ENCODE measurements at places on chromosomes 5 and 9.

- no peak for DNase-seq
- H3K4me3 ChIP-seq, result no peak overlapping the region
- H3K36me3 ChIP-seq, result no peaks in the 10 kb centered on the region
- H3K27ac ChIP-seq, result no peak overlapping the region
- no peaks in the 10 kb centered on the region for H3K27me3 ChIP-seq
Observed at GRCh38 chr5:31096238-31096865, 97.1 kb upstream of the CDH6 start.

GRCh38 chr5:3604501-3604900 lies 8.9 kb downstream of the IRX1 start:
- H3K4me1 ChIP-seq, result no peaks in the 10 kb centered on the region
- no peak overlapping the region for H3K4me3 ChIP-seq
- DNase-seq, result no peak
- no peaks in the 10 kb centered on the region for H3K27me3 ChIP-seq
- no peak overlapping the region for H3K27ac ChIP-seq
- H3K36me3 ChIP-seq, result no peaks in the 10 kb centered on the region

GRCh38 chr9:10678790-10679189 lies 66.0 kb upstream of the PTPRD start:
- H3K27ac ChIP-seq, result no peak overlapping the region
- H3K27me3 ChIP-seq, result no peaks in the 10 kb centered on the region
- no peaks in the 10 kb centered on the region for H3K36me3 ChIP-seq
- DNase-seq, result no peak

DNA sequence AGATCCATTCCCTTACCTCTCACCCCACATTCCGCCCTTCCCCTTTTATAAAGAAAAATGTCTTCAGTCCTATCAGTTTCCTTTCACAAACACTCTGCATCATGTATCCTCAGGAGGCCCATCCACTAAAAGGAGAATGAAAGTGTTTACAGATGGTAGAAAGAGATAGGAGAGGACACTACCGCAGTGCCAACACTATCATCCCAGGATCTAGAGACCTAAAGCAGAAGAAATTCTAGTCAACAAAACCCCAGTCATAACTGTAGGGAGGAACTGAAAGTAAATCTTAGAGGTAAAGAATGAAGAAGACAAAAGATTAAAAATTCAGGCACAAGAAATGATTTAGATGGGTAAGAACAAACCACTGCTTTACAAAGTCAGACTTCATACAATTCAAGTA lies 114.1 kb downstream of the MLLT3 start:
- H3K4me3 ChIP-seq, result no peak overlapping the region
- DNase-seq, result no peak
- no peak overlapping the region for H3K27ac ChIP-seq
- no peaks in the 10 kb centered on the region for H3K27me3 ChIP-seq
- H3K36me3 ChIP-seq, result no peaks in the 10 kb centered on the region

DNA sequence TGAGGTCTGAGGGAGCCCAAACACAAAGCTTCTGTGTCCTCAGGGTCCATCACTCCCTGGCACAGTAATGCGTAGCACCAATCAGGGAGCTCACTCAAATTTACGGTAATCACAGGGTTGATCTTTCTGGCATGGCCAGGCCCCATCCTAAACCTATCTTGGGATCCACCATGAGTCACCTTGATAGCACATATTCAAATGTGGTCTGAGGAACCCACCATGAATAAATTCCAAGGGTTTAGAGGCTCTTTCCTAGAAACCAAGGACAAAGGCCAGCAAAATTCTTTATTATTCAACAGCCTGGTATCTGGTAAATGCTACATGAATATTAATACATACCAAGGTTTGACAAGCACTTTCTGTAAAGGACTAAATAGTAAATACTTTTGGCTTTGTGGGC lies 254.5 kb downstream of the TLR4 start:
- H3K27me3 ChIP-seq, result no peaks in the 10 kb centered on the region
- H3K27ac ChIP-seq, result no peak overlapping the region
- DNase-seq, result no peak
- H3K36me3 ChIP-seq, result no peaks in the 10 kb centered on the region
- no peaks in the 10 kb centered on the region for H3K4me1 ChIP-seq

- DNase-seq, result no peak
- H3K4me3 ChIP-seq, result no peak overlapping the region
- H3K4me1 ChIP-seq, result no peaks in the 10 kb centered on the region
- no peaks in the 10 kb centered on the region for H3K36me3 ChIP-seq
- no peaks in the 10 kb centered on the region for H3K27me3 ChIP-seq
Observed at GRCh38 chr5:11922394-11922793, 18.1 kb upstream of the CTNND2 start.

DNA sequence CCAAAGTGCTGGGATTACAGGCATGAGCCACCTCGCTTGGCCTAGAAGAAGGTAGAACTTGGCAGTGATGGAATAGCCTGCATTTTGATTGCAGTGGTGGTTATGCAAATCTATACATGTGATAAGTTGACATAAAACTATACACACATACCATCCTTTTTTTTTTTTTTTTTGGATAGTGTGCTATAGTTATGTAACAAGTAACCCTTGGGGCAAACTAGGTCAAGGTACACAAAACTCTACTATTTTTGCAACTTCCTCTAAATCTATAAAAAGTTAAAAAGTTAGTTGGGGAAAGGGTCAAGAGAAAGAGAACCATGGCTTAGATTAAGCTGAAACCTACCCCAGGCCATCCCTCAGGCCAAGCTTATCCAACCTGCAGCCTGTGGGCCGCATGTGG lies 11.1 kb downstream of the TRIM14 start:
- H3K36me3 ChIP-seq, result no peaks in the 10 kb centered on the region
- no peaks in the 10 kb centered on the region for H3K27me3 ChIP-seq
- H3K4me1 ChIP-seq, result no peaks in the 10 kb centered on the region

- H3K27ac ChIP-seq, result no peak overlapping the region
- H3K4me1 ChIP-seq, result no peaks in the 10 kb centered on the region
- H3K27me3 ChIP-seq, result no peaks in the 10 kb centered on the region
- DNase-seq, result no peak
- H3K36me3 ChIP-seq, result no peaks in the 10 kb centered on the region
- no peak overlapping the region for H3K4me3 ChIP-seq
Observed at GRCh38 chr5:34740389-34740806, 84.3 kb downstream of the RAI14 start.

DNA sequence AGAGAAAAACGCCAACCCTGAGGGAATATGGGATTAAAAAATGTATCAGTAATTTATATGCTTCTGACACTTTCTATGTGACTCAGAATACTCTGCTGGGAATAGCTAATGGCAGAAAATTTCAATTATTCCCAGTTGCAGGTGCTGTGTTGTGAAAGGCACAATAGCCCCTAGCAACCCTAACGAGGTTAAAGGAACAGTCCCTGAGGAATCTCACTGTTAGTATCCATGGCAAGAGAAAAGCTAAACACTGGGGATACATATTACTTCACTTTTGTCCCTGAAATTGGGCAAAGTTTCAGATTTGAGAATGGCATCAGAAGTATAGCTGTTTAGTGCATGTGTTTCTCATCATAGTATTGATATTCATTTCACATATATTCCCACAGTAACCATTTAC lies 555.0 kb downstream of the RAB3C start:
- no peak for DNase-seq
- H3K27ac ChIP-seq, result no peak overlapping the region
- H3K4me3 ChIP-seq, result no peak overlapping the region
- no peaks in the 10 kb centered on the region for H3K27me3 ChIP-seq

DNA sequence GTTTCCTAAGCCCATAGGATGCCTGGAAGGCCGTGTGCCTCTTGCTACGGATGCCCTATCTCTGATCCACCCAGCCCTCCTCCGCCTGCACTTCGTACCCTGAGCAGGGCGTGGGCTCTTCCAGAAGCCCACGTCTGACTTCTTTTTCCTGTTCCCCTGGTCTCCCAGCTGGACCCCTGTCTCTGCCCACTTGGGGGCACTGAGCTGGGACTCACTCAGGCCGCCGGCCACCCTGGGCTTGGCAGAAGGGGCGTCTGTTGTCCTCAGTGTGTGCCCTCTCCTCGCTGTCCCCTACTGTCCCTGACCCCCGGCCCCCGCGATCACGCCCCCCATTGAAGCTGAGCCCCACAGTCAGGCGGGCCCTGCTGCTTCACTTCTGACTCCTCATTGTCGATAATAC lies 22.0 kb upstream of the RXRA start:
- DNase-seq, result no peak
- no peak overlapping the region for H3K27ac ChIP-seq
- H3K4me3 ChIP-seq, result no peak overlapping the region
- no peaks in the 10 kb centered on the region for H3K36me3 ChIP-seq
- no peaks in the 10 kb centered on the region for H3K4me1 ChIP-seq

GRCh38 chr5:112202694-112203093 lies 216.4 kb downstream of the EPB41L4A start:
- no peak overlapping the region for H3K4me3 ChIP-seq
- peaks cover 4% of the 10 kb centered on the region for H3K27me3 ChIP-seq
- no peak for DNase-seq
- H3K27ac ChIP-seq, result no peak overlapping the region
- H3K4me1 ChIP-seq, result no peaks in the 10 kb centered on the region
- no peaks in the 10 kb centered on the region for H3K36me3 ChIP-seq

DNA sequence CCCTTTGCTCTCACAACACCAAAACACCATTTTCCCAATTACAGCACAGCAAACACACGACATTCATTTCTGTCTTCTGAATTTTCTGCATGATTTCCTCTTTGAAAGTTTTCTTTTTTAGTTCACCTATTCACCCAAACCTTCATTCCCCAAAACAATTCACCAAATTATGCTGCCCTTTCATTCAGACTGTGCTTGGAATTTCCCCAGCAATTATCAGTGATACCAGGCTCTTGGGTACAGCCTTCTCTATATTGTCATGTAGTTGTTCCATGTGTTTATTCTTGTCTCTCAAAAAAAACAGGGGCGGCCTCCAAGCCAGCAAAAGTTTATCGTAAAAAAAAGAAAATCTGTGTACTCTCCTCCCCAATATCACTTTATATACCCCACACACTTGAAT lies 9.0 kb upstream of the LIX1 start:
- no peak overlapping the region for H3K4me3 ChIP-seq
- no peaks in the 10 kb centered on the region for H3K36me3 ChIP-seq
- no peak overlapping the region for H3K27ac ChIP-seq

- no peak for DNase-seq
- H3K27ac ChIP-seq, result no peak overlapping the region
- H3K4me3 ChIP-seq, result no peak overlapping the region
- no peaks in the 10 kb centered on the region for H3K27me3 ChIP-seq
- no peaks in the 10 kb centered on the region for H3K36me3 ChIP-seq
Observed at GRCh38 chr5:143118222-143118621, 285.3 kb downstream of the NR3C1 start.

- no peaks in the 10 kb centered on the region for H3K27me3 ChIP-seq
- no peak for DNase-seq
- H3K27ac ChIP-seq, result no peak overlapping the region
- H3K36me3 ChIP-seq, result no peaks in the 10 kb centered on the region
- no peak overlapping the region for H3K4me3 ChIP-seq
Observed at GRCh38 chr9:11946531-11946930, 746.7 kb upstream of the TYRP1 start.

DNA sequence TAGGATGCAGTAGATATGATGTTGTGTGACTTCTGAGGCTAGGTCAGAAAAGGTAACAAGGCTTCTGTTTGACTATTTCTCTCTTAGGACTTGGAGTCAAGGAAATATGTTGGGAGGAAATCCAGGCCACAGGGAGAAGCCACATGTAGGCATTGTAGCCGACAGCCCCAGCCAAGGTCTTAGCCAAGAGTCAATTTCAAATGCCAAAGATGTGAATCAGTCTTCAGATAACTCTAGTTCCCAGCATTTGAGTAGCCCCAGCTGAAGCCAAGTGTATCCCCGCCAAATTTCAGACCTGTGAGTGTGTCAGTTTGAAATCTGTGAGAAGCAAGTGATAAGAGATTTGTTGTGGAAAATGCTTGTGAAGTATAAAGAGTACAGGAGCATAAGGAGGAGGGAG lies 38.1 kb upstream of the ISL1 start:
- no peaks in the 10 kb centered on the region for H3K36me3 ChIP-seq
- no peaks in the 10 kb centered on the region for H3K27me3 ChIP-seq
- no peaks in the 10 kb centered on the region for H3K4me1 ChIP-seq
- no peak for DNase-seq

DNA sequence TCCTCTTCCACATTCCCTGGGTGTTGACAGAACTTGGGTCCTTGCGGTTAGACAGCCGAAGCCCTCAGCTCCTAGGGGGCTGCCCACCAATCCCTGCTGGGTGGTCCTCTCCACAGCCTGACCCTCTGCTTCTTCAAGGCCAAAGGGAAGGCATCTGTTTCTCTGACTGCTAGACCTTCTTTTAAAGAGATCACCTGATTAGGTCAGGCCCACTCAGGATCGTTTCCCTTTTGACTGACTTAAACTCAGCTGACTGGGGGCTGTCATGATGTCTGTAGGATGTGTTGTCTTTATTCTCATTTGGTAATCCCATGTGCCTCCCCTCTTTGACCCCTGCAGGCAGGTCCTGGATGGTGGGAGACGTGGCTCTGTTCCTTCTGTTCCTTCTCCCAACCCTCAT lies 207.5 kb downstream of the PAX5 start:
- H3K36me3 ChIP-seq, result no peaks in the 10 kb centered on the region
- H3K4me3 ChIP-seq, result no peak overlapping the region
- no peaks in the 10 kb centered on the region for H3K4me1 ChIP-seq
- no peak for DNase-seq
- H3K27ac ChIP-seq, result no peak overlapping the region

DNA sequence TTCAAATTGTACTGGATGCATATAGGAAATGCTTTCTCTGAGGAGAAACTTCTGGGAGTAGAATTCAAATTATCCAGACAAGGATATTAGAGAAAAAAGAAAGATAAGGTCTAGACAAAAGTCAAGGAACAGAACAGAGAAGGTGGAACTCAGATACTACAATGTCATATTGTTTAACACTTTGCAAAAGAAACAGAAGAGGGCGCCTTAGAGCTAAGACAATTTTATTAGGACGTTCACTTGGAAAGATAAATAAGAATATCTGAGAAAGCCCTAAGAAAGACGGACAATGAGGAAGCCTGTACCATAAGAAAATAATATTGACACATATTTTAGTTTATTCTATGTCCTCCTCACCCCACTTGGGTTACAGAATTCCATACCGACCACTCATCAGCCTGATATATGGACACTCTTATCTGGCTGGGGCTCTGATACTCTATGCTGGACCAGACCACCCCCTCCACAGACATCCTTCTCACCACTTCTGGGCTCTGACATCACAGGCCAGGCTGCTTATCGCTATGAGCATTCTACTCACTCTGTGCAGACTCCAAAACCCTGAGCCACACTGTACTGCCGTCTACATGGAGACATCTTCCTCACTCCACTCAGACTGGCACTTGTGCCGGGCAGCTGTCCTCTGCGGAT lies 9.1 kb upstream of the AK3 start:
- H3K27ac ChIP-seq, result no peak overlapping the region
- no peaks in the 10 kb centered on the region for H3K27me3 ChIP-seq
- no peaks in the 10 kb centered on the region for H3K36me3 ChIP-seq
- H3K4me1 ChIP-seq, result no peaks in the 10 kb centered on the region

GRCh38 chr5:120769312-120769872 lies 305.3 kb downstream of the PRR16 start:
- no peaks in the 10 kb centered on the region for H3K36me3 ChIP-seq
- H3K27ac ChIP-seq, result no peak overlapping the region
- H3K4me1 ChIP-seq, result no peaks in the 10 kb centered on the region

GRCh38 chr9:76619640-76620039 lies 144.6 kb upstream of the PCA3 start:
- DNase-seq, result no peak
- H3K27ac ChIP-seq, result no peak overlapping the region
- H3K27me3 ChIP-seq, result no peaks in the 10 kb centered on the region
- H3K4me1 ChIP-seq, result no peaks in the 10 kb centered on the region
- no peak overlapping the region for H3K4me3 ChIP-seq

All from Panc1 (cell line).